ENCODE measurements at places on chromosomes 16 and 17. TPM values are rescaled to one million over a fixed set of nuclear protein-coding genes. Genes with fewer than 3 reads are reported as not detected.

DNA sequence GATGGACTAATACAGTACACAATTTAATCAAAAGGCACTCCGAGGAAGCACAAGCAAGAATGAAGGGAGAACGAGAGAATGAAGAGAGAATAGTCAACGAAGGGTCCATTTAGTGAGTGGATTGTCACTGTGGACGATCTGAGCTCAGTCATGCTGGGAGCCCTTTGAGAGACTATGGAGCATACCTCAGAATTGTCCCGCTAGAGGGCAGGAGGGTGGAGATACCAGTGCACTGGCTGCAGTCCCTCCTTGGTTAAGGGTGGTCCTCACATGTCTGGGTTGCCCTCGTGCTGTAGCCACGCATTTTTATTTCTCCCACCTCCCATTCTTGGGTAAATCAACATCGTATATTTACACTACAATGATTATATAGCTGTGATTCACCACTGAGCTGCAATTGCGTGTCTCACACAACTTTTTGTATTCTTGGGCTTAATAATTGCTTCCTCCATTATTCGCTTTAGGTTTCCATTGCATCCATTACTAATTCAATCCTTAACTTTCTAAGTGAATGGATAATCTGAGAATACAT, 33.2 kb upstream of the FAM20A start:
- no peak for DNase-seq

DNA sequence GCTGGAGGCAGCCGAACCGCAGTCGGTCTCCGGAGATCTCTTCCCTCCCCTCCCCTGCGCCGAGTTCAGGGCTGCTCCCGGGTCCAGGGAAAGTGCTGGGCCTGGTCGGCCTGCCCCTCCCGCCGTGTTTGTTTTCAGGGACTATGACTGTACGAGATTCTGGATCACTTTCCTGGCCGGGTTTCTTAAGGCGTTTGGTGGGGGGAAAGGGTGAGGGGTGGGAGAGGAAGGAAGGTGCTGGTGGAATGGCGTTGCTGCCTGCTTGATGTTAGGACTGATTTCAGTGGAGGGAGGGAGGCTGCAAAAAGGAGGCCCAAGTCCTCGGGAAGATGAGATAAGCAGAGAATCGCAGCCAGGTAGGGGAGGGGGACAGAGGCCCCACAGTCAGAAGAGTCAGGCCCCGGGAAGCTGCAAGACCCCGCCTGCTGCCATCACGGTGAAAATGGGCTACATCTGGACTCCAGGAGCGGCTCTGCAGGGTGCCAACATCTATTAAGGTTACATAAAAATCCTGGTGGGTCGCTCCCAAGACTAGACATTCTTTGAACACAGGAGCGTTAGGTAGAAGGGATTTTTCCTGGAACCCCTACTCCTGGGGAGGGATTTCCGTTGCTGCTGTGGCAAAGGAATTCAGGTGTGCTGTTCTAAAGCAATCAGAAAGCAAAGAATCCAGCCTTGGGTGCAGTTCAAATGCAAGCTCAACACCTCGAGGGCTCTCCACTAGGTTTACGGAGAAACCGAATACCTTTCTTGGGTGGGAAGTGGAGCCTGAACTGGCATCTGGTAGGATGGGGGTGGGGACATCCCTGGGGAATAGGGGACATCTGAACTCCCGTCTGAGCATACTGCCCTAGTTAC, 1.2 kb downstream of the ARHGAP44 start:
- DNase-seq, result no peak

The PPY gene
- not detected for total RNA-seq

GRCh38 chr17:15377200-15377599, 35.8 kb upstream of the TEKT3 start:
- no peak for DNase-seq

- DNase-seq, result no peak
These were observed 11.0 kb downstream of the CHMP6 start for GRCh38 chr17:81002409-81003361.
